Fibroblast of villous mesenchyme (primary cell): ENCODE measurements at places on chromosomes 1 and 21. TPM values are rescaled to one million over a fixed set of nuclear protein-coding genes. Genes with fewer than 3 reads are reported as not detected.

Gene S100A5
- total RNA-seq: 0.32 TPM in 1 of 2 replicates, not detected in the other

Gene APOBEC4
- total RNA-seq: not detected in 2 replicates

Gene C1orf94
- not detected in 2 replicates for total RNA-seq

Gene TPTE
- total RNA-seq: 0.32 and 0.43 TPM in 2 replicates

Gene LRIG2
- 18.1 and 20.9 TPM in 2 replicates for total RNA-seq

Gene GPR52
- total RNA-seq: 1.9 and 2.6 TPM in 2 replicates

Gene TCHHL1
- not detected in 2 replicates for total RNA-seq

Gene EFNA1
- not detected in 2 replicates for total RNA-seq

Gene HES4
- total RNA-seq: 2.2 and 8.1 TPM in 2 replicates

Gene GPR25
- not detected in 2 replicates for total RNA-seq

Gene TRPM2
- total RNA-seq: under 0.01 and 0.32 TPM in 2 replicates

Gene MSH4
- total RNA-seq: under 0.01 and 0.43 TPM in 2 replicates

Gene AKR1A1
- 158 TPM in 2 replicates for total RNA-seq

Gene PTPN22
- 0.32 and 0.86 TPM in 2 replicates for total RNA-seq
